ENCODE measurements at places on chromosomes 5 and 9.

DNA sequence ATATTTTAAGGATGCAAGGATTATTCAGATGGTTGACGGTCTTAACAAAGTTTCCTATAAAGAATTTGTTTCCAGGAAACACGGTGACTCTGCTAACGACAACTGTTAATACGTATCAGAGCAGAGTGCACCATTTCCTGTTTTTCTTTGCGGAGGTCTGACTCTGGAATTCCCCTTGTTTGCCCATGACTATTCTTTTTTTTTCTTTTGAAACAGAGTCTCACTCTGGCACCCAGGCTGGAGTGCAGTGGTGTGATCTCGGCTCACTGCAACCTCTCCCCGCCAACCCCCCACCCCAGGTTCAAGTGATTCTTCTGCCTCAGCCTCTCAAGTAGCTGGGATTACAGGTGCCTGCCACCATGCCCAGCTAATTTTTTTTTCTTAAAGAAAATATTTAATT is 115.9 kb downstream of the CDC42SE2 start:
- peak; percentile 27 for DNase-seq

GRCh38 chr5:16709691-16710433 is 93.1 kb upstream of the RETREG1 start:
- no peak for DNase-seq

GRCh38 chr5:107930092-107930491 is 259.4 kb upstream of the EFNA5 start:
- DNase-seq, result no peak

DNA sequence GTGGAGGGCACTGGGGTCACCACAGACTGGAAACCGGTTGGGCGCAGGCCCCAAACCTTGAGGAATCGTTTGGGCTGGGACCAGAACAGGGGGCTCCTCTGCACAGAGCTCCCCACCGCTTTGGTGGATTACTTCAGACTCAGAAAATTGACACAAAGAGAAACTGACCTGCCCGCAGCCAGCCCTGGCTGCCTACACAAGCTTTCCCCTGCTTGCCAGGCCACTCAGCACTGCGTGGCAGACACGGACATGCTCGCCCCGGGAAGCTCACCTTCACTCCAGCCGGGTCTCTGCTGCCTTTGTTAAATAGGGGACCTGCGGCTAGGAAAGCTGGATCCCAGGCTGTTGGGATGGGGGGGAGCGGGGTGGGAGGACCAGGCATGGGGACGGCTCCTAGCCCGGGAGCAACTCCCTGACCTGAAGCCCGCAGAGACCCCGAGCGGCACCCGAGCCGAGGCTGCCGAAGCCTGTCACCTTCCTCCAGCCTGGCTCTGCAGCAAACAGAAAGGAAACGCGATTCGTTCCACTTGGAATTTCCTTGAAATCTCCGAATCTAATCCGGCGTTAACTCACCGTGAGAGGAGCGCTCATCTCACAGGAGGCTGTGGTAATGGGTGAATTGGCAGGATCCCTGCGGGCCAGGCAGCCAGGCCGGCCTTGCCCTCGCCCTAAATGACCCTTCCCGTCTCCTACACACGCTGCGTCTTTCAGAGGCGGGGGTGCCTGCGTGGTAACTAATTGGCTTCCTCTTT is 8.8 kb downstream of the PAX5 start:
- no peak for DNase-seq

DNA sequence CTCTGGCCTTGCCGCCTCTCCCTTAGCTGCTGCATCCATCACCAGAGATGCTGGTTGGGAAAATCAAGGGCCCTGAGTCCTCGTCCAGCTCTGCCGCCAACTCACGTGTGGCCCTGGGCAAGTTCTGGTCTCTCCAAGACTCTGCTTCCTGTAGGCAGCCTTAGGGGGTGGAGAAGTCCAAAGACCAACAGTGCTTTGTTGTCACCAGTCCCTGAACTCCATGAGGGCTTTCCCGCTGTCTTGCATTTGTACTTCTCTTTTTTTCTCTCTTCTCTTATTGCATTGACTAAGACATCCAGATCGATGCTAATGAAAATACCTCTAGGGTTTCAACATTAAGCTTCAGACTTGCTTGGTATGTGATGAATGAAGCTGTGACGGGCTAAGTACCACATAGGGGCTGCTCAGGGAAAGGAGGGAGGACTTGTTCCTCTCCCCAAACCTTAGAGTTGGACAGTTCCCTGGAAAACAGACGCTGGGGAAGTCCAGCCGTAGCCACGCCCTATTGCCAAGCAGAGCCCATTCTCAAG is 63.7 kb upstream of the STXBP1 start:
- DNase-seq, result no peak

GRCh38 chr5:155024015-155024414 is 10.5 kb downstream of the KIF4B start:
- no peak for DNase-seq

DNA sequence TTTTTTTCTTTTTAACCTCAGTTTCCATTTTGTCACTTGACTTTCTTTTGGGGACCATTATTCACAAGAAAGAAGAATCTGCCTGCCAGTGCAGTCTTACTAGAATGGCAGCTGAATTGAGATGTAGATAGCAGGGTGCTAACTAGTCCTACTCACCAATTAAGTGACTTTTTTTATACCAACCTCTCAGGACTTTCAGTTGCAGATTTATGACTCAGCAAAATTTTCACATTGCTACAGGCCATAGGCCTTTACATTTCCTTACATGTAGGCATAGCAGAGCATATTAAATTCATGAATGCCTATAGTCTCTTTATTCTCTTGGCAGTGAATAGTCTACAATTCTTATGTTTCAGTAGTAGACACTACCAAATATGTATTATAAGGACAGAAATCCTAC is 54.0 kb upstream of the FKTN start:
- DNase-seq, result peak; percentile 21

- DNase-seq, result no peak
These were observed 41.3 kb downstream of the JADE2 start for GRCh38 chr5:134566741-134567221.

DNA sequence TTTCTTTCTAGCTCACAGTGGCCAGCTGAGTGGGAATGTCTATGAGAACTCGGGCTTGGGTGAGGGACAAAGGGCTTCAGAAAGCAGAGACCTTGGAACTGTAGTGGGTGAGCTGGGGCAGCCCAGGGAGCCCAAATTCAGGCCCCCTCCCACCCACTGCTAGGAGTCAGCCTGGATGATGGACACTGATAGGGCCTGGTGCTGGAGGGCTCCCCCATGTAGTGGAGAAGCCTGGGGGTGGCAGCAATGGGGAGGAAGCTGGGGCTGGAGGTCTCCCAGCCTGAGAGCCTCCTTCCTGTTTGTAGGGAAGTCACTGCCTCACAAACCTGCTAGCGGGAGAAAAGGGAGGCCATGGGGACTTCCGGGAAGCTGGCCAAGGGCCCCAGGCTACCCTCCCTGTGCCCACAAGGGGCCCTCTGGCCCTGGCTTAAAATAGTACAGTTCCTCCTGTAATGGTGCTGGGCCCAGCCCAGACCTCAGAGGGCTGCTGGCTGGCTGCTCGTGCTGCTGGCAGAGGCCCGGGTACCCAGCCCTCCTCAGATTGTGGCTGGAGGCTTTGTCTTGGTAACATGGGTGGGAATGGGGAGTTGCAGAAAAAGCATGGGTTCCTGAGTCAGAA is 6.3 kb upstream of the NR5A1 start:
- DNase-seq, result no peak

GRCh38 chr5:99187611-99188010 is 258.8 kb upstream of the CHD1 start:
- DNase-seq, result no peak

GRCh38 chr5:42108468-42108867 is 183.4 kb downstream of the FBXO4 start:
- DNase-seq, result no peak

DNA sequence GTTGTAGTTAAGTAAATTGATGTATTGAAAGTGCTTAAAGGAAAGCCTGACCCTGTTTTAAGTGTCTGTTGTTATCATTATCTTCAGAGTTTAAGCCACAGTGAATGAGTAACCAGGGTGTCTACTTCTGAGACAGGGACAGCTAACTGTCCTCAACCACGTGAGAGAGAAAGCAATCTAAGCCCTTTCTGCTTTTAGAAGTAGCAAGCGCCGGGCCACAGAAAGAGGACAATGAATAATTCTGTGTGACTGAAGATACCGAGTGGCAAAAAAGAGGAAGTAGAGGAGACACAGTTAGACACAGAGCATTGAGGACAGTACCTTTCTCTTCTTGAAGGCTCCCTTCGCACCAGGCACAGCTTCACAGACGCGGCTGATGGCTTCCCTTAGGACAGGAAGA is 86.3 kb downstream of the S1PR3 start:
- peak; percentile 39 for DNase-seq

GRCh38 chr9:95127249-95128176 is 190.0 kb downstream of the FANCC start:
- DNase-seq, result peak; percentile 82

GRCh38 chr9:92393686-92394085 is 10.7 kb downstream of the OGN start:
- DNase-seq, result no peak

GRCh38 chr9:92970467-92970923 is 23.2 kb downstream of the FGD3 start:
- no peak for DNase-seq

GRCh38 chr5:164235300-164235891 is 730.0 kb downstream of the MAT2B start:
- no peak for DNase-seq

- no peak for DNase-seq
These were observed 90.9 kb downstream of the ITGA1 start for GRCh38 chr5:52878656-52879055.

- DNase-seq, result no peak
These were observed 153.4 kb downstream of the BARX1 start for GRCh38 chr9:93801581-93802284.

GRCh38 chr9:83291196-83291595 is 228.3 kb upstream of the RASEF start:
- DNase-seq, result no peak

- DNase-seq, result no peak
These were observed 7.4 kb downstream of the SLC22A4 start for GRCh38 chr5:132301344-132302271.
